ENCODE measurements at places on chromosomes 4 and X.

DNA sequence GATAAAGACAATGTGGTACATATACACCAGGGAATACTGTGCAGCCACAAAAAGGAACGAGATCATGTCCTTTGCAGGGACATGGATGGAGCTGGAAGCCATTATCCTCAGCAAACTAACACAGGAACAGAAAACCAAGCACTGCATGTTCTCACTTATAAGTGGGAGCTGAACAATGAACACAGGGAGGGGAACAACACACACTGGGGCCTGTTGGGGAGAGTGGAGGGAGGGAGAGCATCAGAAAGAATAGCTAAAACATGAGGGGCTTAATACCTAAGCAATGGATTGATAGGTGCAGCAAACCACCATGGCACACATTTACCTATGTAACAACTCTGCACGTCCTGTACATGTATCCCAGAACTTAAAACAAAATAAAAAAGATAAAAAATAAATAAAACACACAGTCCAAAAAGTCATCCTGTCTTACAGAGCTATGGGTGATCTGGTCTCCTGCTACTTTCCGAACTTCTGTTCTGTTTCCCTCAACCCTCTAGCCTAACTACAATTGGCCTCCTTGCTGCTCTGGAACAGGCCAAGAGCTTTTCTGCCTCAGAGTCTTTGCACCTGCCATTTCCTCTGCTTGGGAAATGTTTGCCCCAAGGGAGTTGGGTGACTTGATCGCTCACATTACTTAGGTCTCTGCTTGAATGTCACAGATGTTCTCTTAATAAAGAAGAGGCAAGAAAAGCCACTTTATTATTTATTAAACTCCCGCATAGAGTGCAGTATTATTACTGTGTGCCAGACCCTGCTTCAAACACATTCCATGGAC lies 1.1 kb upstream of the CD38 start:
- no peak for DNase-seq

GRCh38 chr4:26275281-26275680 lies 45.5 kb upstream of the RBPJ start:
- DNase-seq = no peak

- no peak for DNase-seq
These were observed 29.6 kb downstream of the PDK3 start for GRCh38 chrX:24494647-24495075.

DNA sequence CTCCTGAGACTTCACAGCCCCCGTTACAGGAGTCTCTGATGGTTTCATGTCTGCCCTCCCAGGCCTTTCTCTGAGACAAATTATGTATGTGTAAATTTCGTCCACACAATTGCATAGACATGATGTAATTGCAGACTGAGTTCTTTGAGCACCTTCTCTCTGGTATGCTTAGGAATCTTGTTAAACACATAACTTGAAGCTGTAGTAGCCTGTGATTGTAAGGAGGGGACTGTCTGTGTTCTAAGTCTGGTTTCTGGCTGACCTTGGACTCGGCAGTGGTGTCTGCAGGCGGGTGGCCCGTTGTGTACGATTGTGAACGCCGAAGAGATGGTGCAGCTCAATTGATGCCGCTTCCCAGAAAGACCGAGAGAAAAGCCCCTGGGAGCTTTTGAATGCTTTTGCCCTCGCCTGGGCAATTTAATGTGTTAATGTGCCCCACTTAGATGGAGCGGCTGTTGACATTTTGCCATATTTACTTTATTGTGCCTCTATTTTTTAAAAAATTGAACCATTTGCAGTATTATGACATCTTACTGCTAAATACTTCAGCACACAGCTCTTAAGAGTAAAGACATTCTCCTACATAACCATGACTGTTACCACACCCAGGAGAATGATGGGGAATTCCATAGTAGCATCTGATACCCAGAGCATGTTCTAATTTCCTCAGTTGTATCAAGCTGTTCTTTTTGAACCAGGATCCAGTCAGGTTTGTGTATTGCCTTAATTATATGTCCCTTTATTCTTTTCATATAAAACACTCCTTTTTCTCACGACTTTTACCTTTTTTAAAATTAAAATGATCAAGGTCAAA lies 58.4 kb upstream of the TADA2B start:
- no peak for DNase-seq

GRCh38 chr4:6606465-6607235 lies 31.7 kb downstream of the MAN2B2 start:
- no peak for DNase-seq

DNA sequence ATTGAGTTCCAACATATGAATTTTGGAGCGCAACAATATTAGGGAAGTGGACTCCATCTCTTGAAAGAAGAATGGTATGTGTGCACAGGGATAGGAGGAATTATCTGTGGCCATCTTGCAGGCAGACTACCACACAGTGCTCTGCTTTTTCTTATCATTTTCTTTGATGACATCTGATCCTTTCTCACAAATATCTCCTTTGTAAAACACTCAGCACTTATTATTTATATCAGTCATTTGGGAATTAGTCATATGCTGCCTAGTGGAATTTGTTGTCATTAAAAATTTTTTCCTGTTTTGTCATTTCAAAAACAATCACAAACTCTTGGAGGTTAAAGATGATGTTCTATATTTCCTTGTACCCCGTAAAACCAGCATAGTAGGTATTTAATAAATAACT lies 444.3 kb upstream of the ATOH1 start:
- DNase-seq = no peak
